ENCODE measurements at places on chromosomes 13 and 19.

GRCh38 chr19:7879836-7880235, 5.6 kb upstream of the PRR36 start:
- no peak for DNase-seq

DNA sequence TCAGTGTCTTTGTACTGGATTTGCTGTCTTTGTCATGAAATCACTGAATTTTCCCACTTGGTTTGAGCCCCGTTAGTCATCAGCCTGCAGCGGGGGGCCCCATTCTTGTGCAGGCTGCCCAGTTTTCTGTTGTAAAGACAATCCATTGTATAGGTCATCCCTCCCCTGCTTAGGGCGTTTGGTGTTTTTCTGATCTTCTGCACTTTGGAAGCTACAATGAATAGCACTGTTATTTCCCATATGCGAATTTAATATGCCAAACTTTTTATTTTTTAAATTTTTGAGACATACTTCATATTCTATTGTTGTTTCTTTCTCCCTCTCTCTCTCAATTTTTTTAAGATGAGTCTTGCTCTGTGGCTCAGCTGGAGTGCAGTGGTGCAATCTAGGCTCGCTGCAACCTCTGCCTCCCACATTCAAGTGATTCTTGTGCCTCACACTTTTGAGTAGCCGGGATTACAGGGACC, 9.0 kb downstream of the SLC27A1 start:
- DNase-seq = no peak

DNA sequence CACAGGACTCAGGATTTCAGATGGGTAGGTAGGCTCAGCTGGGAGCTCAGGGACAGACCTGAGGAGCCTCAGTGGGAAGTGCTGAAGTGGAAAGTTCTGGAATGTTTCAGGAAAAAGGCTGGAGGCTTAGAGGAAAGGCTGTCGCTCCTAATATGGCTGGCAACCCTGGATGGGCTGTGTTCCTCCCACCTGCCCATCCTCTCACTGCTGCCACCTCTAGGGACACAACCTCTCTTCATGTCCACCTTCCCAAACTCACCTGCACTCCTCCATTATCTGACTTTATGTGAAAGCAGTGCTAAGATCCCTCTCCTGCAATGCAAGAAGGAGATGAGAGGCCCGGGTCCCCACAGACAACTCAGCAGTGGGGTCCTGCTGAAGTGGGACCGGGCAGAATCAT, 5.8 kb upstream of the CEACAM21 start:
- no peak for DNase-seq

- DNase-seq = no peak
Measured at GRCh38 chr19:40813182-40813581, 14.2 kb downstream of the EGLN2 start.

DNA sequence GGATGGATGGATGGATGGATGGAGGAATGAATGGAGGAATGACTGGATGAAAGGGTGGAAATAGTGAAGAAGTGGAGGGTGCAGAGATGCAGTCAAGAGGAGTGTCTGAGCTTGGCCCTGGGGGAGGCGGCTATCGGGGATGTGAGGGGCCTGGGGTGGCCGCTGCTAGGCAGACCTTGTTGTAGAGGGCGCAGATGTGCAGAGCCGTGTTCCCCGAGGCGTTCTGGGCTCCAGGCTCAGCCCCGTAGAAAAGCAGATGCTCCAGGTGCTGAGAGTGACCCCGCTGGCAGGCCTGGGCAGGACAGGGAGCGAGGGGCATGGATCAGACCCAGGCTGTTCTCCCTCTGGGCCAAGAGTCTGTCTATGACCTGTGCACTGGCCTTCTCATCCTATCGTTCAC, 8.4 kb downstream of the SHANK1 start:
- DNase-seq = no peak

DNA sequence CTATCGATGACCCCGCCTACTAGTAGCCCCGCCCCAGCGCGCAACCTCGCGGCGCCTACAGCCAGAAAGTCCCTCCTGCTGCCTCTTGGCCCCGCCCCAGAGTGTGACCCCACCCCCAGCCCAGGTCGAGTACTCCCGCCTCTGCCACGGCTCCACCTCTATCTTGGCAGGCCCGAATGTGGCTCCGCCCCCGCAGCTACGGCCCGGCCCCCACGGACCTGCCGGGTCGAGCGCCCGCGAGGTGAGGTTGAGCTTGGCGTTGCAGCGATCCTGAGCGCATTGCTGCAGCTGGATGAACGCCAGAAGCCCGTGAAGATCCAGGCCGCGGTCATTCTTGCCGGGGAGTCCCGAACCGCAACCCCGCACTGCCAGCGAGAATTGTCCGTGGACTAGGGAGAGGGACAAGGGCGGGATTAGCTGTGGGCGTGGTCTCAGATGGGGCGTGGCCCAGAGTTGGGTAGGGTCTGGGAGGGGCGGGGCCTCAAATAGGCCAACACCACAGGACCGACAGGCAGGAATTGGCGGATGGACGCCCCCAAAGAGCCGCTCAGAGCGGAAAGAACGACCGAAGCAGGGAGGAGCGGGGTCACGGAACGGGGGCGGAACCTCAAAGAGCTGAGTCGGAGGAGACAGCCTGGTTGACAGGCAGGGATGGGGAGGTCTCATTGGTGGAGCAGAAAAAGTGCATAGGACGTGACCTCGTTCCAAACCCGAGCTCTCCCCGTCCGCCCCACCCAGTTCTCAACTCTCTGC, 1.9 kb downstream of the LYPD3 start:
- peak; percentile 100 for DNase-seq

DNA sequence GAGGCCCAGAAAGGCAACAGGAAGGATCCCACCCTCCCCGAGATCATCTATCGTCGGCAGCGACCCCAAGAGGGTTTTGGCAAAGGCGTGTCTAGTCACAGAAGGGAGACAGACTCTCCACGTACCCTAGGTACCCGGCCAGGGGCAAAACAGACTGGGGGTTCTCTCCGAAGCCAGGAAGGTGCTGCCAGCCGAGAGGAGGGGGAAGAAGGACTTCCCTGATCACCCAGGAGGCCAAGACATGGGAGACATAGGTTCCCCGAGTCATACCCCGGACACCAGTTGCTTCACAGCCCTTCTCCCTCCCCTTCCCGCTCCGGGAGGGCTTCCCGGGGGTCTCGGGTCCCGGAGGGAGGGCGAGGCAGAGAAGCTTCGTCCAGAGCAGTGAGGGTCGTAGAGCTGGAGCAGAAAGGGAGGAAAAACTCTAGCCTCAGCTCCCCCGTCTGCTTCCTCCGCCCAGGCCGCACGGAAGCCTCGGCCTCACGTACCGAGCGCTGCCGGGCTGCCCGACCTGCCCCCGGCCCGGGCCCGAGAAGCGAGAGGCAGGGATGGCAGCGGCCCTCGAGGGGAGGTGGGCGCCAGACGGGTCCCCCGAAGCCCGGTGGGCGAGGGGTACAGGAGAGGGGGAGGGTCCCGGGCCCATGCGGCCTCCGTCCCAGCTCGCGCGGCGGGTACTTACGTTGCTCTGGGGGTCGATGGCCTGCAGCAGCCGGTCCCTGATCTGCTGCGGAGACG, 644 bp downstream of the MED26 start:
- peak; percentile 25 for DNase-seq

GRCh38 chr13:98285852-98286594, 109.0 kb upstream of the RNF113B start:
- DNase-seq = no peak

DNA sequence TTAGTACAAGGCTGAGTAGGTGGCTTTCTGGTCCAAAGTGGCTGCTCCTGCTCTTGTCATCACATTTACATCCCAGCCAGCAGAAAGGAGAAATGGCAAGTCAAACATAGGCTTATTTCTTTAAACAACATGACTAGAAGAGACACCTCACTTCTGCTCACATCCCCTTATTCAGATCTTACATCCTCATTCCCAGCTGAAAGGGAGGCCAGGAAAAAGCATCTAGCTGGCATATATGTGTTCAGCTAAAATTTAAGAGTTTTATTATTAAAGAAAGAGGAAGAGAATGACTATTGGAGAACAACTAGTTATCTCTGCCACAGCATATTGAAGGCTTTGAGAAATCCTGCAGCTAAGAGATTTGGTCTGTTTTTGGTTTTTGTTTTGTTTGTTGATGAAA, 34.1 kb downstream of the RGCC start:
- no peak for DNase-seq

DNA sequence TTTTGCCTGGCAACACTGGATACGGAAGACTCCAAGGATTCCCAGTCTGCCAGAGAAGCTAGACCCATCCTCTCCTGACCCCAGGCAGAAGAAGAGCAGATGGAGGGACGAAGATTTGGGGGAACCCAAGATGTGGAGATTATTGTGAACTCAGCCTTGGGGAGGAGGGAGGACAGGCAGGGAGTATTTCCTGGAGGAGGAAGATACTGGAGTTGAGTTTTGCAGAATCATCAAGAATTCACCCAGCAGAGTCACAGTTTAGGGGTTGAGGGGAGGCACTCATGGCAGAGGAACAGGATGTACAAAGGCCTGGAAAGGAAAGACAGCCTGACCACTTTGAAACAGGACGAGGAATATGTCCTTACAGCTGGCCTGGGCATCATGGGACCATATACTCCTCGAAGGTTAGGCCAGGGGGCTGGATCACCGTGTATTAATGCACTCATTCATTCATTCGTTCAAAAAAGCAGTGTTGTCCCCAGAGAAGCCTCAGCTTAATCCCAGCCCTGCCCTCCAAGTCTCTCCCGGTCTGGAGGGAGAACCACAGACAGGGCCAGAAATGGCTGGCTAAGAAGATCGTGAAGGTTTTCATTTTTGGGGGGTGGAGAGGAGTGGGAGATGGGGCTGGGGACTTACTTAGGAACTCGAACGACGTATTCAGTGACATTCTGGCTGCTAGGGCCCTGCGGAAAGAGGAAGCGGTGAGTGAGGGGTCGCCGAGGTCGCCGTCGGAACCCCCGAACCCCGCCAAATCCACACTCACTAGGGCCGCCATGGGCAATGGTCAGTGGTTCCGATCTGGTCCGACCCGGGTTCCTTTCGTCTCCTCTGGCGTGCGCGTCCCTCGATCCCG, 517 bp downstream of the GTF2F1 start:
- DNase-seq = no peak

DNA sequence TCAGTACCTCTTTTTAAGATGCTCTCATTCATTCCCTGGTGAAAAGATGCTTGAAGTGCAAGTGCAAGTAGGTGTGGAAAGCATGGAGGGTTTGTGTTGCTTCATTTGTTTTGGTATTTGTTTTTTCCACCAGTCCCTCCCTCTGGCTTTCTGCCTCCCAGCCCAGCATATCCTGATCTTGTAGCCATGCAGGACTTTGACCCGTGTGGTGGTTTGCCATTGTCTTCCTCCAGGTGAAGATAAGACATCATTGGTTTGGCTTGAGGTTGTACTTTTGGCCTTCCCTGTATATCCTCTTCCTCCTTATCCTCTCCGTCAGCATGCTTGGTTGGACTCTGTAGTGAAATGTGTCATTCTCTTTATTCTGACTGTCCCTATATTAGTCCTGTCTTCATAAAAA, 9.1 kb downstream of the SPINT2 start:
- no peak for DNase-seq

GRCh38 chr13:20840568-20840967, 62.0 kb downstream of the XPO4 start:
- DNase-seq = no peak

DNA sequence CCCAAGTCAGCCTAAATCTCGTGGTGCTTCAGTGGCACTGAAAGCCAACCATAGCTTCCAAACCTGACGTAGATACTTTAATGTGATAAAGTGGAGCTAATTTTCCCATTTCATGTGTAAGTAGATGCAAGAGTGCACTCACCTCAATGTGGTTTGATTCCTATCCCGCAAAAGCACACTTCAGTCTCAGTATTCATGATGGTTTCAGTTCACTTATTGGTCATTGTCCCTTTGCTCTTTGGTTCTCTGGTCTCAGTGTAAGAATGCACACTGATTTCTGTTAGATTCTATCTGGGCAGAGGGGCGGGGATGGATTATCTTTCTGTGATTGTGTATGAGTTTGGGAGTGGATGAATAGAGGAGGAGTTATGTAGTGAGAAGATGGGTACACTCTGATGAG, 340.6 kb downstream of the KCNRG start:
- no peak for DNase-seq

DNA sequence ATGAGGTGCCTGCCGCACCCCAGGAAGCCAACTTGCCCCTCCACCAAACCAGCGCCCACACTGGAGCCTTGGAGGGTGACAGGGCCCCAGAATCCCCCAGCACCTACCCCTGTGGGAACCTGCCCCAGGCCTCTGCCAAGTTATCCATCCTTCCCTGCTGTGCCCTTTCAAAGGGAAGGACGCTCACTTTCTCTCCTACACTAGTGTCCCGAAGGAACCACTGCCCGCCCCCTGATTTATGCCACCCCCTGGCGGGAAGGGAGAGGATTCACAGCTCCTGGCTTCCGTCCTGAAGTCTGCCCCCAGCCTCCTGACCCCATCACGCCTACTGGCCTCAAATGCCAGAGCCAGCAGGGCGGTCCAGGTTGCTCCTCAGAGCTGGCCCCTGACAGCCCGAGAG, 1.4 kb downstream of the EVI5L start:
- no peak for DNase-seq

DNA sequence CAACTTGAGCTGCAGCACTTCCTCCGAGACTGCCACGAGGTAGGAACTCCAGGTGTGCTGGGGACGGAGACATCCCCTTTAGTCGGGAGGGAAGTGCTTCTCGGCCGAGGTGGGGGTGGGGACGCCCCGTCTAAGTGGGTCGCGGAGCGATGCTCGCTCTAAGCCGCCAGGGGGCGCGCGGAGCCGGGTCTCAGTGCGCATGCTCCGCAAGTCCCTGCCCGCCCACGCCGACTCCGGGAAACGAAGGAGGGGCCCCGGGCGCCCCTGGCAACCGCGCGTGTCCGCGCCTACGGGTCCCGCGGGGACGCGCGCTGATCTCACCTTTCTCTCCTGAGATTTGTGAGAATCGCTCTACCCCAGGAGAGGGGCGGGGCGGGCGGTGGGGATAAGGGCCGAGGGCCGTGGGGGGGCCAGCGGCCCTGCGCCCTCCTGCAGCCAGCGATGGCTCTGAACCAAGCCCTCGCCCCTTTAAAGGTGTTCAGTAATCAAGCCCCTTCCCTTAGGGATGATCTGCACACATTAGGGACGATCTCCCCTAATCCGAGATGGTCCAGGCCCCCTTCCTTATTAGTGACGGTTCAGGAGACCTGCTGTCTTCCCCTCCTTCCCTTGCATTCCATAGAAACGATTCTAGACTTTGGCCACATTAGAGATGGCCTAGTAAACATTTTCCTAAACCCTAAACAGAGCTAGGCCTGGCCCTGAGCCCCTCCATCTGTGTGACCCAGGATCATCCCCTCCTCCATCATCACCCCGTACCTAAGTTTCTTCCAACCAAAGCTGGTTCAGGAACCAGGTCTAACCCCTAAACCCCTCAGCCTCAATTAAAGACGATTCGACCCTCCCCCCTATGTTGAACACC, 47.3 kb upstream of the SHKBP1 start:
- DNase-seq = peak; percentile 90

DNA sequence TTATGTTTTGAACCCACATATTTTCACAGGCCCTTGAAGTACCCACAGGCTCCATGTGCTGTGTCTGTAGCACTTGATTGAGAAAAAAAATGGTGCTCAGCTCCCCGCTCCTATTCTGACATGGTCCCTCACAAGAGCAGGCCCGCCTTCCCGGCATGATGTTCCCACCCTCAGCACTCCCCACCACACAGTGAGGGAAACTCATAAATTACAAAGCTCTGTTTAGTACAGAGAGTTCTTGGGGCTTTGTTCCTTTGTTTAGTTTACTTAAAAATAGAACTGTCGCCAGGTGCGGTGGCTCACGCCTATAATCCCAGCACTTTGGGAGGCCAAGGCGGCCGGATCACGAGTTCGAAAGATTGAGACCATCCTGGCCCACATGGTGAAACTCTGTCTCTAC, 25.9 kb upstream of the ABCC4 start:
- DNase-seq = no peak

GRCh38 chr19:2167896-2168618, 4.3 kb downstream of the DOT1L start:
- no peak for DNase-seq

- DNase-seq = no peak
Measured at GRCh38 chr13:114310956-114311355, 3.3 kb upstream of the CHAMP1 start.

Data from stimulated activated CD4-positive, alpha-beta T cell treated with anti-CD3 and anti-CD28 coated beads, Interleukin-2, amount 100 ng/mL, for 24 hours (primary cell).